ENCODE measurements at places on chromosomes 5 and 9.

DNA sequence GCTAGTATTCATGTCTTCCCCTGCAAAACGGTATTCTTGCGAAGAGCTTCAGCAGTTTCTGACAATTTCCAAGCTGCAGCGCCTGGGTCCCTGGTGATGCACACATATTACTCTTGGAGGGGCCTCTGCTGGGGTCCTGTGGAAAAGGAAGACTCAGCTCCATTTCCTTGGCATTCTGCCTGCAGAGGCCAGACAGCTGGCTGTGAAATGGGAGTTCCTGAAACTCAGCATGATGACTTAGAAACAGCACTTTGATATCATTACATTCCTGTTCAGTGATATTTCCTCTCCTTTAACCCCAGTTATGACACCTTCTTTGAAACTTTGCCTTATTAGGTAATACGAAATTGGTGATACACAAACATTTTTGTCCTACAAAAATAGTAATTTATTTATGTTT, 98.5 kb downstream of the APBA1 start:
- DNase-seq, result peak; percentile 4

DNA sequence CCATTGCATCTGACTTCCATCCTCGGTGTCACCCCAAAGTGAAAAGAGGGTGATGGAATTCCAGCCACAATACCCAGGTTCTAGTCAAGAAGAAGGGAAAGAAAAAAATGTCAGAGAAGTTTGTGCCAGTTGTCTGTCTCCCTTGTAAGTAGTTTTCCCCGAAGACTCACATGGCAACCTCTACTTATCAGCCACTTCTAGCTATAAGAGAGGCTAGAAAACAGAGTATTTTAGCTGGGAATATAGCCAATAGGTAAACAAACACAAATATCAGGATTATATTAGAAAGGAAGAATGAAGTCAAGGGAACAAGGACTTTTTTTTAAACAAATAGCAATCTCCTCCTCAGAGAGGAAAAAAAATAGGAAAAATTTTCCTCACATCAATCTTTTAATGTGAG, 12.2 kb upstream of the ISL1 start:
- DNase-seq, result no peak

GRCh38 chr9:89844075-89844474, 239.3 kb downstream of the GADD45G start:
- no peak for DNase-seq

GRCh38 chr9:96187151-96187555, 114.8 kb downstream of the HSD17B3 start:
- DNase-seq, result no peak

DNA sequence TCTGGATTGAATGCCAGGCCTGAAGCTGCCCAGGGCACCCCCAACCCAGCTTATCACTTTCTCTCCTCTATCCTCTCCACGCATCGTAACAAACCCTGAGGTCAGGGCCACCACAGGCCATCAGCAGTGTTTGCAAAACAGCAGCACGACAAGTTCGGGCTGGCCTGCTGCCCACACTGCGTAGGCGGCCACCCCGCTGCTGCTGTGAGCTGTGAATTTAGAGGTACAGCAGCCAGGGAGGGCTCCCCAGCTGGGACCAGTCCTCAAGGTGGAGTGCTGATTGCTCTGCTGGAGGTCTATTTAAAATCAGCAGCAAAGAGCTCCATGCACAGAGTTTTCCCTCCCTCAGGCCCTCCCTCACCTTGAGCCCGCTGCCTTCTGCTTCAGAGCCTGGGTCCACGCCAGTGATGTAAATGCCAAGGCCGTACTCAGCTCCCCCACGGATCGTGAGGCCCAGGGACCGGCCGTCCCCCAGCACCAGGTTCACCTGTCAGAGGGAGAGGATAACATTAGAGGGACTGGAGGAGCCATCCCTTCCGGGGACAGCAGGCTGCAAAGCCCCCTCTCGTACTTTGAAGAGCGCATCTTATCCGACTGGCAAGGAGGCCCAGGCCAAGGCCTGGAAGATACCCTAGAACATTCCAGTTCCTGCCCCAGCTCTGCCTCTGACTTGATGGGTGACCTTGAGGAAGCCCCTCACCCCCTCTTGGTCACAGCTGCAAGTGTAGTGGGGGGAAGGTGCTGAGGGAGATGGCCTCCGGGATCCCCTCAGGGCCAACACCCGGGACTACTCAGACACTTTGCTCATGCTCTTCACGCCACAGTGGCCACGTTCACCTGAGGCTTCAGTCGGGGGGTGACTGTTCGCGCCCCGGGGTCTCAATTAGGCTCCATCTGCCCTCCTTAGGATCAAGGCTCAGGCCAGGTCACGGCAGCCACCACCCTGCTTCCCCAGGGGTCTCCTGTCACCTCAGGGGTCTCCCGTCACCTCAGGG, 39.1 kb downstream of the WHRN start:
- DNase-seq, result no peak

- no peak for DNase-seq
Measured at GRCh38 chr9:38395653-38396370, 3.3 kb downstream of the ALDH1B1 start.

DNA sequence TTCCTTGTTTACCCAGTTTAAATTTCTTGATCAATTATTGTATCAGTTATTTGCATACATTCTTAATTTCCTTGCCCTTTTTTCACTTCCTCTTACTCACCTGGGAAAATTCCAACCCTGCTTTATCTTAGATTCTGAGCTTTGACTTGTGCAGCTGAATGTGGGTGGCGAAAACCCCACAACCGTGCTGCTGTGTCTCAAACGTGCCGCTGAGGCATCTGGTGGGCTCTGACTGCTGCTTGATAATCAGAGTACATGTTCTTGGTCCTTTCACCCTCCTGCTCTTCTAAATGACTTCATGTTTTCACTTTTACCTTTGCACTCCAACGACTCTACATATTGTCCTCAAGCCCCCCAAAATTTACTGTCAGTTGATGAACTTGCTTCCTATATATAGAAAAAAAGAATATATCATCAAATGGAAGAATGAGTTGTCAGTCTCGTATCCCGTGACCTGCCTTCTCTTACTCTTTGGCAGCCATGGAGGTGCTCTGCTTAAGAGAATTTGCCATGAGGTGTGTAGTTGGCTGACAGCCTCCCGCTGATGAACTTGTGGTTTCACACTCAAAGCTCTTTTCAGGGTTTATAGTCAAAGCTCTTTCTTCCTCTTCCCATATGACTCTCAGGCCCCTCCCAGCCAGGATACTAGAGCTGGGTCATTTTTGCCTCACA, 14.0 kb upstream of the JAK2 start:
- DNase-seq, result no peak

GRCh38 chr5:57889558-57889957, 406.9 kb upstream of the ACTBL2 start:
- no peak for DNase-seq

DNA sequence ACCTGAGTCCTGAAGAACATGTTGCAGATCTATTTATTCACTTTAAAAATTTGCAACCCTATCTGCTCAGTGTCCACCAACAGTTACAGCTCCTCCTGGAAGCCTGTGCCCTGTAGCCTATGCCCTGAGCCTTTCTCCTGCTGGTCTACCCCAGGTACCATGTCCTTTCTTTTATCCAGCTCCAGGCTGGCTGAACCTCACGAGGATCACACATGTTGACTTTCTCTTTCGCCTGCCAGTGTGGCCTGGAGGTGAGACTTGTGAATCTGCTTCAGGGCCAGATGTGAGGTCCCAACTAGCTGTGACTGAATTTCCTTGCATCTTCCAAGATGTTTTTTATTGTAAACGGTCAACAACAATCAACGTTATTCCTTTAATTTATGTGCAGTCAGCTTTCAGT, 70.7 kb downstream of the GDNF start:
- DNase-seq, result no peak

- DNase-seq, result no peak
Measured at GRCh38 chr5:89034588-89034987, 151.6 kb upstream of the MEF2C start.

GRCh38 chr9:134396258-134396742, 70.0 kb downstream of the RXRA start:
- DNase-seq, result no peak

DNA sequence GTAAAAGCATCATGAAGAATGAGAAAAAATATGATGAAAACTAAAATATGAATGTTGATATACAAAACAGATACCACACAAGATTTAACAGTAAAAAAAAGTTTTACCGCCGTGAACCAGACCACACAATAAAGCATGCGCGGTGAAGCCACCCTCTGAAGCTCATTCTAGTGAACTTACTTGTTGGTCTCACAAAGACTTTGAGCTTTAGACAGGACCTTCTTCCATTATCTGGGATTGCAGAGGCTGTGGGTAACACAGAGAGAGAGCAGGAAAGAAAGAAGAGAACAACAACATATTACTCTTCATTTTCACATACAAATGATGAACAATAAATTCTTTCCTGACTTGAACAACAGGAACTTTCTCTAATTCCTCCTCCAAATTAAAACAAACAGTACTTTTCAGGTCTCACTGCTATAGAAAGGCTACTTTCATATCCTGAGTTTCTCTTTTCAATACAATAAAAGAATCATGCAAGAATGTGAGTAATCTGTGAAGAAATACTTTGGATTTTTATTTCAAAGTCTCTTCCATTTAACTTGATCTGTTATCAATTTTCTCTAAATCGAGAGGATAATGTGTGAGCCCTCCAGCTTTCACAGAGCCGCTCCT, 283.1 kb downstream of the EFNA5 start:
- no peak for DNase-seq

GRCh38 chr9:37034938-37035647, 1.0 kb upstream of the PAX5 start:
- DNase-seq, result no peak

DNA sequence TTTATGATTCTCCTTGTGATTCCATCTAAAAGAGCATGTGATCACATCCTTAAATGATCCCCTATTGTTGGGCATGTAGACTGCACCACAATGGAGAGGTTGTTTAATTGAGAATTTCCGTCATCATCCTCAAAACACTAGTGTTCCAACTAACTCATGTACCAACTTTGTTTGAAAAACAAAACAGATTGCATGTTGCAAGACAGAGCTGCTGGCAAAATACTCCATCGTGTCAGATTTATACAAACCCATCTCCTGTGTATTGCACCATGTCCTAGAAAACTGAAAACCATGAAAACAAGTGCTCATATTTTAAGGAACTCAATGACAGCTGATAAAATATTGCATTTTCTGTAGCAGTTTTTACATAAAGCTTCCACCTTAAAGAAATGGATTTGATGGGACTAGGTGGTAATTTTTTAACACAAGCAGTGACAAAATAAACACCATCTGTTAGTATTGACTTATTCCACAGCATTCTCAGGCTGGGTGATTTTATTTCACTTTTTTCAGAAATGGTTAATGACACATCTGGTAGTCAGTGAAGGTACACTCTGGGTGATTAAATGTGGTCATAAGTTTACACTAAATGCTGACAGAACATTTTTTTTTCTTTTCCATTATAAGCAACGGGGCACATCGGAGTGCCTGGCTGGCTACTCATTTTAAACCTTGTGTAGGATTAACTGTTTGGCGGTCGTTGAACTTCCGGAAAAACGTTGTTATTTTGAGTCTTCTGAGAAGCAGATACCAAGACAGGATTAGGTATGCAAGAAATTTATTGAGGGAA, 602.9 kb upstream of the WWC1 start:
- peak; percentile 88 for DNase-seq

DNA sequence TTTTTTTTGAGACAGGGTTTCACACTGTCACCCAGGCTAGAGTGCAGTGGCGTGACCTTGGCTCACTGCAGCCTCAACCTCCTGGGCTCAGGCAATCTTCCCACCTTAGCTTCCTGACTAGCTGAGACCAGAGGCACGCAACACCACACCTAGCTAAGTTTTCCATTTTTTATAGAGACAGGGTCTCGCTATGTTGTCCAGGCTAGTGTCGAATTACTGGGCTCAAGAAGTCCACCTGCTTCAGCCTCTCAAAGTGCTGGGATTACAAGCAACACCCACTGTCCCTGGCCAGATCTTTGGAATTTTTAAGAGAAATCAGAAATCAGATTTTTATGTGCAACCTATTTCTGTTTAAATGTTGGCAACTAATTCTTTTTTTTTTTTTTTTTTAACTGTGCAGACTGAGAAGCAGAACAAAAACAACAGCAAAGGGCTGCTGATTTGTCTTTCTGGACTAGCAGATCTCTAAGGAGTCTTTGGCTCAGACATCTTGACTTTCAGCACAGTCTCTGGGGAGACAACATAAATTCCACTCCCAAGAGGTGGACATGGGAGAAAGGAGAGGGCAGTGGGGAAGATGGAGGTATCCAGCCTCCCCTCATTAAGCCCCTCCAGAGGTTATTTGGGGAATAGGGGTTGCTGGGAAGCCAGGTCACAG, 54.4 kb upstream of the FABP6 start:
- no peak for DNase-seq

DNA sequence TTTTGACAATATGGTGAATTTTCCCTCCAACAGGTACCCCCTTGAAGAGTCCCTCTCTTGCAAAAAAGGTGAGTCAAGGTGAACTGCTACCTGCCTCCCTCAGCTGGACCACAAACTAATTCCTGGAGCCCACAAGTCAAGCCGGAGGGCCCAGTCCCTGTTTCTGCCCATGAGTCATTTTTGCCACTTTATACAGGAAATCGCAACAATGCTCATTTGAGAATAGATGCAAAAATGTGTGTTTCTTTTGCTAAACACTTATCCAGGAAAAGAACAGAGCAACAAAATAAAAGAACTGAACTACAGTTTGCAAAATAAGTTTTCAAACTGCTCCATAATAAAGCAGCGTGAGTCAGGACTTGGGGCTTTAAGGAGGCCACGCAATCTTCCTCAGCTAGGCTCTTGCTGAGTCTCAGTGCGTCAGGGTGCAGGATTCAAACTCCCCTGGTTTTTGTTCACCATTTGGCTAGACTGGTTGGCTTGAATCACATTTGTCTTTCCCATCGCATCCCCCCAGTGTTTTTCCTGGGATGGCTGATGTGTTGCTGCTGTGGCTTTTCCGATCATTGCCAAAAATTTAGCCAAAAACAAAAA, 102.7 kb downstream of the GOLPH3 start:
- DNase-seq, result no peak
